ENCODE measurements at places on chromosomes 16 and 17. TPM values are rescaled to one million over a fixed set of nuclear protein-coding genes. Genes with fewer than 3 reads are reported as not detected.

ABCA3 gene
- total RNA-seq = 3.8 TPM

G6PC1 gene
- total RNA-seq = not detected

PIPOX gene
- 1.8 TPM for total RNA-seq

- peaks cover 58% of the 10 kb centered on the region for H3K27me3 ChIP-seq
- H3K27ac ChIP-seq = no peak overlapping the region
- peak; percentile 71 for DNase-seq
- H3K36me3 ChIP-seq = no peaks in the 10 kb centered on the region
- H3K4me1 ChIP-seq = peaks cover 32% of the 10 kb centered on the region
These were observed 749 bp downstream of the GRIN2A start for GRCh38 chr16:10181196-10182162.

GRCh38 chr17:20771104-20771503 lies 191.6 kb downstream of the CDRT15L2 start:
- H3K4me3 ChIP-seq = no peak overlapping the region
- no peaks in the 10 kb centered on the region for H3K4me1 ChIP-seq
- H3K27ac ChIP-seq = no peak overlapping the region

GRCh38 chr16:29112755-29113347 lies 128.0 kb downstream of the LAT start:
- H3K36me3 ChIP-seq = peaks cover 16% of the 10 kb centered on the region
- peaks cover 5% of the 10 kb centered on the region for H3K4me1 ChIP-seq
- H3K4me3 ChIP-seq = no peak overlapping the region
- H3K27ac ChIP-seq = no peak overlapping the region
- no peak for DNase-seq

DNA sequence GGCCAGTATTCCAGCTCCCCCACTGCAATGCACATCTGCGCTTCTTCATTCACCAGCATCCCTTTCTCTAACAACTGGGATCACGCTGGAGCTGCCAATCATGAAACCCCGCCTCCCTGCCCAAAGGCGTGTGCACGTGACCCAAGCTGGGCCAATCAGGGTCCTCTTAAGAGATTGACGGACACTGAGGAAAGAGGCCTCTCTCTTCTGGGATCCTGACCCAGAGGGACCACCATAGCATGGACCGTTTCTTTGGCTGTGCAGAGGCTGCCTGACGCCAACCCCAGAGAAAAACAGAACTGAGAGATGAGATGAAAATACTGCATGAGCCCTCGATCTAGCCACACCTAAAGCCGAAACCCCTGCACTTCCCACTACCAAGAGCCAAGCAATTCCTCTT lies 32.0 kb downstream of the COTL1 start:
- no peak overlapping the region for H3K4me3 ChIP-seq
- peaks cover 58% of the 10 kb centered on the region for H3K36me3 ChIP-seq
- peak overlapping the region; percentile 8 for H3K27ac ChIP-seq
- H3K27me3 ChIP-seq = no peaks in the 10 kb centered on the region

DNA sequence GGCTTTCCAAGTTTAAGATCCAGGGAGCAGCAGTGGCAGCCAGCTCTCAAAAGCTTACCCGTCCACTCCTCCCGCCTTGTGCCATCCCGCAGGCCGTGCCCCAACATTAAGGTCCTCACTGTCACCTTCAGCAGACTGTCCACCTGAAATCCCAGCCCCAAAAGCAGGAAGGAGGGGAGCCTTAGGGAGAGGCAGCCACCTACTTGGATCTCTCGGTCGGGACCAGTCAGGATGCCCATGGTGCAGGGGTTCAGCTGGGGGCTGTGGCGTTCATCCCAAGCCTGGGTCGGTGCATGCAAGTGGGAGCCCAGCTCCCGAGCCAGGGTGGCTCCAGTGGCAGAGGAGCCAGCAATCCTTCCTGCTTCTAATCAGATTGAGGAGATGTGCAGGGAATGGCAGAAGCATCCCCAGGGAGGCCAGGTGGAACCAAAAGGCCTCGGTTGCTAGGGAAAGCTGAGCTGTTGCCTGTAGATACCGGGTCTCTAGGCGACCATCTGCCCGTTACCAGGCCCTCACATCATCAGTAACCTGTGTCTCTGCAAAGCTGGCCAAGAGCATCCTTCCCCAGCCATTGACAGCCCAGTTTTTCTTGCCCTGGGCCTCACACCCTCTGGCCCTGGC lies 24.6 kb downstream of the CNGB1 start:
- peaks cover 4% of the 10 kb centered on the region for H3K4me1 ChIP-seq
- DNase-seq = peak; percentile 55
- H3K27ac ChIP-seq = no peak overlapping the region
- H3K27me3 ChIP-seq = no peaks in the 10 kb centered on the region
- no peaks in the 10 kb centered on the region for H3K36me3 ChIP-seq
- H3K4me3 ChIP-seq = no peak overlapping the region

DNA sequence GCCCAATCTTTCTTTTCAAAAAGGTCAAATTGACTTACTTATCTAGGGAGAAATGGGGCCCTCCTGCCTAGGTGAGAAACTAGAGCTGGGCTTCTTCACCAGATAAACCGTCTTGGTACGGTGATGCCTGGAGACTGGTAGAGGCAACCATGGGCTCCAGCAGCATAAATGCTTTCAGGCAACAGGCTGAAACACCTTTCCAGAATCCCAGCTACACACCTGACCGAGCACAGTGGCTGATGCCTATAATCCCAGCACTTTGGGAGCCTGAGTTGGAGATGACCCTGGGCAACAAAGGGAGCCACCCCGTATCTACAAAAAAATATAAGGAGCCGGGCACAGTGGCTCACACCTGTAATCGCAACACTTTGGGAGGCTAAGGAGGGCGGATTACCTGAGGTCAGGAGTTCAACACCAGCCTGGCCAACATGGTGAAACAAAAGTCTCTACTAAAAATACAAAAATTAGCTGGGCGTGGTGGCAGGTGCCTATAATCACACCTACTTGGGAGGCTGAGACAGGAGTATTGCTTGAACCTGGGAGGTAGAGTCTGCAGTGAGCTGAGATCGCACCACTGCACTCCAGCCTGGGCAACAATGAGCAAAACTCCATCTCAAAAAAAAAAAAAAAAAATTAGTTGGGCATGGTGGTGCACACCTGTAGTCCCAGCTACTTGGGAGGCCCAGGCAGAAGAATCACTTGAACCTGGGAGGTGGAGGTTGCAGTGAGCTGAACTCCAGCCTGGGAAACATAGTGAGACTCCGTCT lies 8.0 kb downstream of the TRAF4 start:
- no peaks in the 10 kb centered on the region for H3K27me3 ChIP-seq
- no peak overlapping the region for H3K4me3 ChIP-seq
- H3K4me1 ChIP-seq = peaks cover 31% of the 10 kb centered on the region
- no peak for DNase-seq

DNA sequence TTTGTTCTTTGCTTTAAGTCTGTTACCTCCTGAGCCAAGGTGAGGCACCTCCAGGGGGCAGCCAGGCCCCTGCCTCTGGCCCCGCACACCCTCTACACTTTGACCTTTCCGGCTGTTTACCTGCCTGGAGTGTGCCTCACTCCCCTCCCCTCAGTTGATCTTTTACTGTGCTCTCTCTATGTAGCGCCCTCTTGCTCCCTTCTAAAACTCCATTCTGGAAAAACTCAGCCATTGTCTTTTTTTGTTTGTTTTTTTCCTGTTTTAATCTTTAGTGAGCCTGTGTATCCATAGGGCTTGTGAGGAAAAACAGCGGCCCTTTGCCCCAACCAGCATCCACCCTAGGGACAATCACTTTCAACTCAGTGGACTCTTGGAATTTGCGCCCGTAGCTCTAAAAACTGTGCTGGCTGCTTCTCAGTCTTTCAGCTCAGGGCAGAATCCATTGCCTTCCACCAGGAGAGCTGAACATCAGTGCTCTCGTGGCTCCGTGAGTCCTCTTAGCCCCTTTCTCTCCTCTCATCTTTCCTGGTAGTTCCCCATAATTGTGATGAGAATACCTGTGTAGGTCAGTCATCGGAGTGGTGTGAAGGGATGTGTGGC lies 4.3 kb downstream of the AMDHD2 start:
- H3K4me3 ChIP-seq = no peak overlapping the region
- H3K4me1 ChIP-seq = peaks cover 28% of the 10 kb centered on the region
- H3K27ac ChIP-seq = no peak overlapping the region
- no peak for DNase-seq

- H3K4me3 ChIP-seq = no peak overlapping the region
- H3K4me1 ChIP-seq = no peaks in the 10 kb centered on the region
- H3K36me3 ChIP-seq = no peaks in the 10 kb centered on the region
- no peak for DNase-seq
- no peak overlapping the region for H3K27ac ChIP-seq
These were observed 49.1 kb upstream of the ACSF3 start for GRCh38 chr16:89044418-89045180.

GRCh38 chr17:1298606-1299005 lies 19.1 kb downstream of the TRARG1 start:
- H3K4me1 ChIP-seq = peaks cover 12% of the 10 kb centered on the region
- H3K36me3 ChIP-seq = no peaks in the 10 kb centered on the region
- peaks cover 14% of the 10 kb centered on the region for H3K27me3 ChIP-seq
- no peak overlapping the region for H3K27ac ChIP-seq

DNA sequence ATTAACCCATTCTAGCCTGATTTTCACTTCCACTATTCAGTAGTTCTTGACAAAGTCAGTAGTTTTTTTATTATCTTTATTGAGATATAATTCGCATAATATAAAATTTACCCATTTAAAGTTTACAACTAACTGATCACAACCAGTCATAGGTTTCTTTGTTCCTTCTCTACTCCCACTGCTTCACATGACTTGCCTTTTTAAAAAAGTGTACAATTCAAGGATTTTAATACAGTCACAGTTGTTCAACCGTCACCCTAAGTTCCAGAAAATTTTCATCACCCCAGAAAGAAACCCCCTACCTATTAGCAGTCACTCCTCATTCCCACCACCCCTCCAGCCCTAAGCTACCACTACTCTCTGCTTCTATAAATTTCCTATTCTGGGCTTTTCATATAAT lies 162.5 kb downstream of the TRIM37 start:
- no peak overlapping the region for H3K27ac ChIP-seq
- H3K4me1 ChIP-seq = no peaks in the 10 kb centered on the region
- H3K36me3 ChIP-seq = no peaks in the 10 kb centered on the region

- no peak overlapping the region for H3K27ac ChIP-seq
- H3K4me3 ChIP-seq = peak overlapping the region; percentile 29
- DNase-seq = no peak
- H3K27me3 ChIP-seq = no peaks in the 10 kb centered on the region
- peaks cover 98% of the 10 kb centered on the region for H3K4me1 ChIP-seq
These were observed 7.4 kb downstream of the USP22 start for GRCh38 chr17:21035406-21035805.

DNA sequence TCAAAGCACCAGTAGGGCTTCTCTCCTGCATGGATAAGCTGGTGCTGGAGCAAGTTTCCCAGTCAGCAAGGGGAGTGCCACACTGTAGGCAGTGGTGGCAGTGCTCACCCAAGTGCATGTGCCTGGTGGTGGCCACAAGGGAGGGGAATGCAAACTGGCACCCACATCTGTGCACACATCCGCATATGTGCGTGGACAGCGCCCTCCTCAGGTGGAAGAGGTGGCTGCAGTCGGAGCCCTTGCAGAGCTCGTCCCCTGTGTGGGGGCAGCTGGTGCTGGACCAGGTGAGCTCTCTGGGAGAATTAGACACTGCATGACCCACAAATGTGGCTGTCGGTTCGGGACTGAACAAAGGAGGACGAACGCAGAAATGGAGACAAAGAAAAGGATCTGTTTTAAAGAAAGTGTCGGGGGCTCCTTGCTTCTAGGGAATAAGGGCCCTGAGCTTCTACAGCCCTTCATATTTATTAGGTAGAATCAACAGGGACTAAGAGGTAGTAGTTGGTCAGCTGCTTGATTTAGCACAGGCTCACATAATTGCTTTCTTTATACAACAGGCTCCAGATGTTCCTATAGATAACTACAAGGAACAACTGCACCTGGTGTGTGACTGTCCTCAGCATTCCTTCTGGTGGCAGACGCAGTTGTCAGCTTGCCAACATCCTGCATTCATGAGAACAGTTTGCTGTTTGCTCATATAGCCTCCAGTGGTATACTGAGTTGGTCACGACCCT lies 5.3 kb upstream of the ZNF689 start:
- H3K27ac ChIP-seq = no peak overlapping the region
- H3K4me1 ChIP-seq = no peaks in the 10 kb centered on the region
- no peak overlapping the region for H3K4me3 ChIP-seq
- no peaks in the 10 kb centered on the region for H3K36me3 ChIP-seq

- H3K27ac ChIP-seq = no peak overlapping the region
- H3K36me3 ChIP-seq = no peaks in the 10 kb centered on the region
- no peak overlapping the region for H3K4me3 ChIP-seq
- no peaks in the 10 kb centered on the region for H3K4me1 ChIP-seq
- DNase-seq = no peak
These were observed 267.1 kb downstream of the ABCC12 start for GRCh38 chr16:47888734-47889133.

- peaks cover 12% of the 10 kb centered on the region for H3K4me1 ChIP-seq
- no peak overlapping the region for H3K27ac ChIP-seq
These were observed 36.0 kb upstream of the MLKL start for GRCh38 chr16:74736531-74737157.

DNA sequence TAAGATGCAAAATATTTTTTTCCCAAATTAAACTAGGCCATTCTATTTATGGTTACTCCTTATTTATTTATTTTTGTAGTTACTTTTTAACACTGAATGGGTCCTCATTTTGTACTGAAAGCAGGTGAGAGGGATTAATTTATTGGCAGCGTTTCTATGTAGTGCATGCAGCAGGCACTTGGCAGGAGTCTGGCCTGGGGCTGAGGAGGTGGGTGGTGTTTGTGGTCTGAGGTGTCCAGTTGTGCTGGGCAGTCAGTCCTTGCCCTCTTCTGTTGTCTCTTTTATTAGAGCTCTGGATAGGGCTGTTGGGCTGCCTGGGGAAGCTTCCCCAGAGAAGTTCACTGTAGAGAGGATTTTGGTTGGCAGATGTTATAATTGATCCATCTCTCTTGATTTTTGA lies 12.7 kb downstream of the SEC14L1 start:
- H3K4me3 ChIP-seq = no peak overlapping the region
- no peaks in the 10 kb centered on the region for H3K27me3 ChIP-seq
- peaks cover 45% of the 10 kb centered on the region for H3K4me1 ChIP-seq

GRCh38 chr16:83134638-83135037 lies 507.9 kb downstream of the CDH13 start:
- no peak overlapping the region for H3K27ac ChIP-seq
- peaks cover 13% of the 10 kb centered on the region for H3K4me1 ChIP-seq
- no peaks in the 10 kb centered on the region for H3K27me3 ChIP-seq

- H3K27ac ChIP-seq = peak within 1 kb of the TSS; percentile 68
- H3K27me3 ChIP-seq = no peaks in the 10 kb centered on the region
- peaks cover 23% of the 10 kb centered on the region for H3K4me1 ChIP-seq
- peaks cover 50% of the 10 kb centered on the region for H3K36me3 ChIP-seq
These were observed at the start of gene PLK1 for GRCh38 chr16:23678430-23679273. Gene PLK1, plus strand, starts transcription at chr16:23678889. Its CDS starts 44 bp downstream, at chr16:23678933.

DNA sequence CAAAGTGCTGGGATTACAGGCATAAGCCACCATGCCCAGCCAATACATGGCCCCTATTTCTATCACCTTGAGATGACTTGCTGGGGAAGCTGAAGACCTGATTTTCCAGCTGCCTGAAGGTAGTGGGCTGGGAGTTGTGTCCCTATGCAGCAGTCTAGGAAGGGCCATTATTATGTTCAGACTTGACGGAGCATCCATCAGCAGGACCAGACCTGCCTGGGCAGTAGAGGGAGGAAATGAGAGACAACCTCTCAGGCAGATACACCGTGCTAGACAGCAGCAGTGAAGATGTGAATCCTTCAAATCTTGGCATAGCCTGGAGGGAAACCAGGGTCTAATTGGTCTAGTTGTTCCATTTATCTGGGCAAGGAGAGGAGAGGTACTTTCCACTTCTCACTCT lies 35.6 kb upstream of the PHOSPHO1 start:
- no peaks in the 10 kb centered on the region for H3K36me3 ChIP-seq
- no peak overlapping the region for H3K4me3 ChIP-seq
- H3K4me1 ChIP-seq = no peaks in the 10 kb centered on the region
- no peak for DNase-seq
